ENCODE measurements at places on chromosomes 6 and 20. TPM values are rescaled to one million over a fixed set of nuclear protein-coding genes. Genes with fewer than 3 reads are reported as not detected.

- peak; percentile 28 for DNase-seq
These were observed 48.1 kb upstream of the SLC17A4 start for GRCh38 chr6:25706314-25707014.

Gene CPXM1
- not detected for total RNA-seq

Gene ARMC12
- 0.16 TPM for total RNA-seq

- DNase-seq = peak; percentile 46
These were observed 1.4 kb downstream of the PREP start for GRCh38 chr6:105401247-105402089.

Gene TRIM40
- not detected for total RNA-seq

DNA sequence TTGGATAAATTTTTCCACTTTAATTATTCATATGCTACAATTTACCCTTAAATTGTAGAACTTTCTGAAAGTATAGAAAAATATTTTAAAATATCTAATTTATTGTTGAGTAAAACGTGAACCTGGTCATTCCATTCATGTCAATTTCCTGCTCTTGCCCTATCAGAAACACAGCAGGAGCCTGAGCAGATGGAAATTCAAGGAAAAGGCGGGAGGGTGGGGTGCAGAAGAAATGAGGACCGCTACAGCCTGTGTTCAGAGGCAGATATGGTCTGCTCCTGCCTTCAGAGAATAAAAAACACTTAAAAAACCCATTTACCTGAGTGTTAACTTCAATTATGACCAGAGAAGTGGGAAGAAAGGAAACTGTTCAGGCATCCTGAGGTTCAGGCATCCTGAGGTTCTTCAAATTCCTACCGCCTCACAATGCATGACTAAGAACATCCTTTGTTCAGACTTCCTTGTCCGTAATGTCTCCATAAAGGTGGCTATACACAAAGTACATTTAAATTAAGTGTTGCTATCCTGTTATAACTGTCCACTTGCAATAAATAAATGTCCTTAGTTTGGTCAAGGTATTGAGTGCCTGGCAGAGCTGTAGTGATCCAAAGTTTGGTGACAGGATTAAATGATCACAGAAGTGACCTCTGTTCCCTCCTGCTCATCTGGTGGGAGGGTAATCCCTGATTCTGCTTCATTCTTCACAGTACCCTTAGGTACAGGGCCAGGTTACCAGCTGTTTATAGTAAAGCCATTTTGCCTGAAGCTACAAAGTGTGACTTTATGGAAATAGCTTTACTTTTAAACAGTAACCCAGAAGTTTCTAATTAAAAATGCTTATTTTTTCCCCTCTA is 109.1 kb downstream of the MAN1A1 start:
- no peak for DNase-seq

DNA sequence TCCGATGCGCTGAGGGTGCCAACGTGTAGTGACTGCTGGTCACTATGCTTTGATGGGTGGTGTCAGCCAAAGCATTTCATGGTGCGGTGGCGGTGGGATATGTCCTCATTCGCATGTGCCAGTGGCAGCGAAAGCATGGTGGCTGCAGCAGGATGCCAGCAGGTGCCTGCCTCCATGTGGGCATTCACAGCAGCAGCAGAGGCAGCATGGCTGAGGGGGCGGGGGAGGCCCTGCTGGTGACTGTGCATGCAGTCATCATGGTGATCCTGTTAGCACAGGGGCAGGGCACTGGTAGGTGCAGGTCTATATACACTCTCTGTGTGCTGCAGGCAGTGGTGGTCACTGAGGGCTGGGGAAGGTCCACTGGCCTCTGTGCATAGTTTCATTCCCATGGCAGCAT is 22.0 kb downstream of the FIG4 start:
- no peak for DNase-seq

GRCh38 chr20:17904027-17904426 is 64.6 kb downstream of the SNX5 start:
- DNase-seq = peak; percentile 68

- no peak for DNase-seq
These were observed 420.9 kb downstream of the GJA1 start for GRCh38 chr6:121856296-121856695.

Gene TSPO2
- not detected for total RNA-seq

Gene SNRPB
- total RNA-seq = 185 TPM

Gene COX4I2
- total RNA-seq = not detected

- no peak for DNase-seq
These were observed 123.0 kb downstream of the DTNBP1 start for GRCh38 chr6:15539722-15540270.

DNA sequence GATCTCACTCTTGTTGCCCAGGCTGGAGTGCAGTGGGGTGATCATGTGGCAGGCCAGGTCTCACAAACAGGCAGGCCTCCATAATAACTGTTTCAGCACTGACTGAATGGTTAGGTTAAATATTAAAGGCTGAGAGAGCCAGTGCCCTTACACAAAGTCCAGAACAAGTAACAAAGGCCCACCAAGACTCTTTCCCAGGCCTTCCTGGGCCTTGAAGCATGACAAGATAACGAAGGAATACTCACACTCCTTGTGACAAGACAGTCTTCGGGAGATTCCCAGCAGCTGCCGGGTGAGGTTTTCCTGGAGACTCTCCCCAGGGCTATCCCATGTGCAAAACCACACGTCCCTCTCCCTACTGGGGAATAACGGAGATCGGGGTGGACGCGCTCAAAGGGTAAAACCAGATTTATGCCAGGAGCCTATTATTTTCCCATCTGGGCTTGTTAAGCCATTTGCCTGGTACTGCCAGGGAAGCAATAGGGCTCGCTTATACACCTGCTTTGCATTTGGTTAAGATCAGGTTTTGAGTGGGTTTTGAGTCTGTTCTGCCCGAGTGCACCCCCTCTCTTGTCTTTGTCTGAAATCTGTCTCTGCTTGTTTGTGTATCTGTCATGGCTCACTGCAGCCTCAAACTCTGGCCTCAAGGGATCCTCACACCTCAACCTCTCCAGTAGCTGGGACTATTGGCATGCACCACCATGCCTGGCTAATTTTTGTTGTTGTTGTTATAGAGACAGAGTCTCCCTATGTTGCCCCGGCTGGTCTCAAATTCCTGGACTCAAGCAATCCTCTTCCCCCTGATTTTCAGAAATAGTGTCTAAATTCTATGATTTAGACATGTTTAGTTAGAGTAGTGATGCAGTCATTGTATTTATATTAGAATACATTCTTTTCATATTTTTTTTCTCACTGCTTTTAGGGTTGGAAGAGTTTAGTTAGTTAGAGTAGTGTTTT is 1.4 kb upstream of the ENPP3 start:
- DNase-seq = no peak

DNA sequence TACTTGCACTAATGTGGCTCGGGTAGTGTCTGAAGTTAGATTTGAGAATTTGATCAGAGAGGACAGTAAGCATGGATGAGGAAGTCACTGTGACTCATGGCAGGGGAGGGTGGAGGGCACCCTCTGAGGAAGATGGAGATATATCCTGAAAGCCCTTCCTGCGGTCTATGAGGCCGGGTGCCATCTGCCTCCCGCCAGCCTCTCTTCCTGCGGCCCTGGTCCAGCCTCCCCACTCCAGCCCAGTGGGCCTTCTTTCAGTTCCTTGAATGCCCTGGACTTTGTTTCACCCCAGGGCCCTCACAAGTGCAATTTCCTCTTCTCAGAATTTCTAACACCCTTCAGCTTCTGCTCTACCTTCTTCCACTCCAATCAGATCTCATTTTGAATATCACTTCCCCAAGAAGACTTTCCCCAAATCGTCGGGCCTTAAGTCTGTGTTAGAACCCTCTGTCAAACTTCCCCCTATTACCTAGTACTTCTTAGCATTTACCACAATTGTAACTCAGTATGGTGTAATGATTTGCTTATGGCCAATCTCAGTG is 20.2 kb upstream of the TNFAIP3 start:
- DNase-seq = no peak

Gene CRISP2
- not detected for total RNA-seq

Gene ACSS1
- 0.88 TPM for total RNA-seq

DNA sequence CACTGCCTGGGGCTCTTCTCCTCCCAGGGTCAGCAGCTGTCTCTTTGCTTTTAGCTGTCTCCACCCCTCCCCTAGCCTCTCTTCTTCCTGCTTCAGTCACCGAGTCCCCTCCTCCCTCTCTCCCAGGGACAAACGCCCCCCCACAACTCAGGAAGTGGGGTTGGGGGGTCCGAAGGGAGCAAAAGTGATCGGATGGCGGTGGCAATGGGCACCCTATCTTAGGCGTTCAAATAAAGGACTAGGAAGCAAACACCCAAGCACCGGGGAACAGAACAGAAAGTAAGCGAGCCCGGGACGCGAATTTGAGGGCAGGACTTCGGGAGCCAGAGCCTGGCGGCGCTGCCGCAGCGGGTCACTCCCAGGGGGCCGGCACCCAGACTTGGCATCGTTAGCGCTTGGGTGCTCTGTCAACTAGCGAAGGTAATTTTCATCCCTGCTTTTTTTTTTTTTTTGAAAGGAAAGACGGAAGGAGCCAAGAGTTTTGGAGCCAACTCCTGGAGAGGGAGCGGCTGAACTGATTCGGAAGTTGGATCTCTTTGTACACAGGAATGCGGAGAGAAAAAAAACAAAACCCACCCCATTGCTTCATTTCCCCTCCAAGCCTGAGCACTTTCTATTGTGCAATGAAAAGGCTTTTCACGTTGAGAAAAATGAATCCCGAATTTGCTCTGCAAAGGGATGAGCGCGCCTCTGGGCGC is 815 bp upstream of the ITPR3 start:
- DNase-seq = peak; percentile 71

Gene ENPP5
- total RNA-seq = 0.35 TPM

Gene CST4
- total RNA-seq = not detected

DNA sequence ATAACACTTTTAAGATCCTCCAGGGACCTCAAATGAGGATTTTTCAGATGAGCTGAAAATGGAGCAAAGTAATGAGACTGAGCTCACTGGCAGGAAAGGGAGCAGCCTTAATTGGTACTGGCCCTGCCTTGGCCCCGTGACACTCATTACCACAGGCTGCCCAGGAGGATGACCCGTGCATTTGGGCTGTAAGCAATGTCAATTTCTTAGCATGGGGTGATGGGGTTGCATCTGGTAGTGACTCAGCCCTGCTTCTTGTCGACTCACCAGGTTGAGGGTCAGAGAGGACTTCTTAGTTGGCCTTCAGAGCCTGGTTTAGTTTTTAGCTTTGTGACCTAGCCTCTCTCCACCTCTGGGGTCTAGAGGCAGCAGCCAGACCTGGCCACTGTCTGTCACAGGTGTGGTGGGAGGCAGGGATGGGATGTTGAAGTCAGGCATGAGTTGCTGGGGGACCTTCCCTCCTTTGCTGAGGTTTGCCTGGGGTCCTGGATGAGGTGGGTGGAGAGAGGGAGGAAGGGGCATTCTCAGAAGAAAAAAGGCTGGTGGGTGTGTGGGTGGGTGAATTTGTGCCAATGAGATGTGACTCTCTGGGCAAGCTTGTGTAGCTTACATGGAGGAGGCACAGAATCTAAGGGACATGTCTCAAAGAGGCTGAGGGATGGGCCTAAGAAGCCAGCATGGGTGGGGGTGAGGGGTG is 25.9 kb upstream of the EPB41L1 start:
- peak; percentile 78 for DNase-seq

DNA sequence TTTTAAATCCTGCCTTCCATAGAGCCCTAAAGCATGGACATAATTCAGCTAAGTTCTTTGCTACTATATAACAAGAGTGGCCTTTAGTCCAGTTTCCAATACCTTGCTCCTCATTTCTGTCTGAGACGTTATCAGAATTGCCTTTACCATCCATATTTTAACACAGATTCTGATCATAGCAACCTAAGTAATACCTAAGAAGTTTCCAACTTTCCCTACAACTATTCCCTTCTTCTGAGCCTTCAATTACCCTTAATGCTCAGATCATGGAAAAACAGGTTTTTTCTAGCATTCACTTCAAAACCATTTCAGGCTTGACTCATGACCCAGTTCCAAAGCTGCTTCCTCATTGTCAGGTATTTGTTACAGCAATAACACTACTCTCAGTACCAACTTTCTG is 367.1 kb downstream of the C6orf118 start:
- no peak for DNase-seq

Gene PLEKHG1
- total RNA-seq = under 0.01 TPM

Gene TNF
- total RNA-seq = not detected
